ENCODE measurements at places on chromosomes 4 and X.
A peak's percentile ranks its signal among the peaks of the same experiment; 100 is the strongest.

DNA sequence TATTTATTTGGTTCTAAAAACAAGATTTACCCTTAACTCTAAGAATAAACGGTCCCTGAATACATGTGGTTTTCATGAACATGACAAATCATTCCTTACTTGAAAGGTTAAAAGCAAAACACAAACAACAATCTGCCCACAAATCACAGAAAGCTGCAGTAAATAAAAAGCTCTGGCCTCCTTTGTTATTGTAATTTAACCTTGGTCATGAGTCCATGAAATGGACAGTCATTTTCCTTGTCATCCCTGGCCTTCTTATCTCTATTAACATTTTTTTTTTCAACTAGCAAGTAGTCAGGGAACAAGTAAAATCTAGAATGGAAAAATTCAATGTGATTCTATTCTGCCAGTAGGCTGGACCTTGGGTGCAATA lies 92.7 kb downstream of the SCD5 start:
- no peak for DNase-seq

DNA sequence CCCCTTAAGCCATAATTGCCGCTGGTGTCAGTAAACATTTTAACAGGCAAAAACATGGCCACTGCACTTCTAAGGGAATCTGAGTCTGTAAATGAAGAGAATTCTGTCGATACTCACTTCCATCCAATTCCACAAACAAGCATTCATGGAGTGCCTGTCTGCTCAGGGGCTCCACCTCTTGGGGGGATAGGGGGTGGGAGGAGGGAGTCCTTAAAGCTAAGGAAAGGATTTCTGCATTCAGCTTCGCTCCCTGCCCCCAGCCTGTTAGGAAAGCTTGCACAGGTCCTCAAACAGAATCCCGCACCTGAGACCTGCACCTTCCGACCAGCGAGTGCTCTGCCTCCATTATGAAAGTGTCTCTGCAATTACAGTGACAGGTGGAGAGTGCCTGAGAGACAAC lies 130.2 kb upstream of the KIT start:
- no peak for DNase-seq

GRCh38 chrX:96433409-96434077 lies 251.1 kb upstream of the DIAPH2 start:
- no peak for DNase-seq

- peak; percentile 85 for DNase-seq
Observed at GRCh38 chr4:48127682-48128404, 6.2 kb downstream of the TXK start.

GRCh38 chr4:42627885-42628646 lies 28.8 kb downstream of the ATP8A1 start:
- no peak for DNase-seq

- no peak for DNase-seq
Observed at GRCh38 chrX:119518371-119518770, 46.8 kb downstream of the STEEP1 start.

DNA sequence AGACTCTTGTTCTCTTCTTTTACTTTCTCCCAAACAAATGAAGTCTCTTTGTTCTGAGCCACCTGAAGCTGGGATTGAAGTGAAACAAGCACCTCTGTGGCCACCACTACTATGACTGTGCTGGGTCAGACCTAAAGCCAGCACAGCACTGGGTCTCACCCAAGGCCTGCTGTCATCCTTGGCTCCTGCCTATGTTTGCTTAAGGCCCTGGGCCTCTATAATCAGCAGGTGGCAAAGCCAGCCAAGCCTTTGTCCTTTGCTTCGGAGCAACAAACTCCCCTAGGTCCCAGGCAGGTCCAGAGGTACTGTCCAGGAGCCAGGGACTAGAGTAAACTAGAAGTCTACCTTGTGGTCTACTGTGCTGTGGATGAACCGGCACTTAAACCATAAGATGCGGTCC lies 220.6 kb upstream of the ARSJ start:
- no peak for DNase-seq

DNA sequence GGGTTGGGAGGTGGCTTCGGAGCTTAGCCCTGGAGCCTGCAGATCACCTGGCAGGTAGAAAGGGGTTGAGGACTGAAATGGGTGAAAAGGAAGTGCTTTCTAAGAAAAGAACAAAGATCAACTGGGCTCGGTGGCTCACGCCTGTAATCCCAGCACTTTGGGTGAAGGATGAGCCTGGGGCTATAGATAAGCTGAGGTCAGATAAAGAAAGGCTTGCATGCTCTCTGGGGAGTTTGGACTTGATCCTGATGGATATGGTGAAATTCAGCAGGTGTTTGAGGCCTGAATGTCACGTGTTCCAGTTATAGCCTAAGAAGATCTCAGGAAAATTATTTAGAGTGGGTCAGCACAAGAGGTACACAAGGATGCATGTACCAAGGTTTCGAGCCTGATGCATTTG lies 40.8 kb downstream of the SLC34A2 start:
- no peak for DNase-seq

- peak; percentile 85 for DNase-seq
Observed at GRCh38 chr4:110005461-110006056, 92.9 kb downstream of the EGF start.

DNA sequence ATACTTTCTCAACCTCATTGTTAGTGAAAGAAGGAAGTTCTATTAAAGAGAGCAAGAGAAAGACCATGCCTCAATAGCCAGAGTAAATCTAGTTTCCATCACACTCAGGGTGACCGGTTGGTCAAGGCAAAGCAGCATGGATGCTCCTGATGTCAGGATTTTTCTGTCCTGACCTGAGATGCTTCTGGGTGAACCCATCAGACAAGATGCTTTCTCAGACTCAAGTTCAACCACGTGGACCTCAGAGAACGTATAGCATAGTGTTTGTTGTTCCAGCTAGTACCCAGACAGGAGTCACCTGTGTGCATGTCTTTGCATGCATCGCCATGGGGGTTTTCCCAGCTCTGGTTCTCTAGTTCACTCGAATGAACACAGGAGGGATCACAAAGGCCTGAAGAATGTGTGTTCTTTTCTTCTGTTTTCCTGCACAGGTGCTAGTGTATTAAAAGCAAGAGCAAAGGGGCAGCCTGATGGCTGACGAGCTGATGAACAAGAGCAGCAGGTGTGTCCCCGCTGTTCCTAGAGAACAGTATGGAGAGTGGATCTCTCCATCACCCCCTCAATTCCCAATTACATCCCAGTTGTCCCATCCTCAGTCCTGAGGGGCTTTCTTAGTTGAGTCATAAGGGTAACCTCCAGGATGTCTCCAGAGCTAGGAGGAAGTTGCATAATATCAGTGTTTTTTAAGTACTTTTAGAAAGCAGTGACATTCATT lies 110.5 kb upstream of the ENPP6 start:
- peak; percentile 99 for DNase-seq

DNA sequence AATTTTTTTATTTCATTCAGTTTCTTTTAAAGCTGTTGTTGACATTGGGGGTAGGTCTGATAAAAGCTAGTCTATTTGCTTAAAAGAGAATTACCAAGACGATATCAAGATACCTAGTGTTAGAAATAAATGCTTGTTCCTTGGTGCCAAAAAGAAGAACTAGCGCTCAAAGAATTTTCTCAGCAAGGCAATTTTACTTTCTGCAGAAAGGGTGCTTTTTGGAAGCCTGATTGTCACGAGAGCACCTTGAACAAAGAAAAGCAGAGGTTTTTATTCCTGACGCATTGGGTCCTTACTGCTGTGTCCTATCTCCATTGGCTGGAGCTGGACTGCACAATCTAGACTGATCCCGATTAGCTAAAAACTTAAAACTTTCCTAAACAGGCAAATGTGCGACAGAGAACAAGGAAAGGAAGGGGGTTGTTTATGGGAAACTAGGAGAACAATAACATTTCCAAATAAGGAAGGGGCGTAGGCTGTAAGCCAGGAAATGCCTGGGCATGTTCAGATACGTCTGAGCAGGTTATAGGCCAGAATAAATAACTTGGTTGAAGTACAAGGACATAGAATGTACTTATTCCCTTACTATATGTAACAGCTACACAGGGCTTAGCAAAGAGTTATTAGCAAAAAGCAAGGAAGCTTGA lies 50.3 kb upstream of the STPG2 start:
- DNase-seq = peak; percentile 44

DNA sequence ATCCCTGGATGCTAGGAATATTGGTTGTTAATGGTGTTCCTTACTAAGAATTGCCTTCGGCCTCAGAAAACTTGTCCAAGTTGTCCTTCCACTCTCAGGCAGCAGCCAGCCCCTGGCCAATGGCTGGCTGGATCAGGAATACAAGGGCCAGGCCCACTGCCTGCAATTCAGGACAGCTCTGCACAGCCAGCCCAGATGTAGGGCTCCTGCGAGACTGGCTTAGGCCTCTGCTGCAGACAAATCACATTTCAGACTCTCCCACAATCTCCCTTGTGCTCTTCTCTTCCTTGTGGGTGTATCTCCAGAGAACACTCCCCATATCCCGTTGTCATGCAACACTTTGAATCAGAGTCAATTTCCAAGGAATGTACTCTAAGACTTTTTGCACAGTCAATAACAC lies 747.6 kb upstream of the FTHL17 start:
- DNase-seq = no peak

GRCh38 chr4:108030332-108030731 lies 40.6 kb downstream of the HADH start:
- peak; percentile 77 for DNase-seq

GRCh38 chr4:39256436-39256835 lies 74.1 kb downstream of the WDR19 start:
- DNase-seq = no peak

DNA sequence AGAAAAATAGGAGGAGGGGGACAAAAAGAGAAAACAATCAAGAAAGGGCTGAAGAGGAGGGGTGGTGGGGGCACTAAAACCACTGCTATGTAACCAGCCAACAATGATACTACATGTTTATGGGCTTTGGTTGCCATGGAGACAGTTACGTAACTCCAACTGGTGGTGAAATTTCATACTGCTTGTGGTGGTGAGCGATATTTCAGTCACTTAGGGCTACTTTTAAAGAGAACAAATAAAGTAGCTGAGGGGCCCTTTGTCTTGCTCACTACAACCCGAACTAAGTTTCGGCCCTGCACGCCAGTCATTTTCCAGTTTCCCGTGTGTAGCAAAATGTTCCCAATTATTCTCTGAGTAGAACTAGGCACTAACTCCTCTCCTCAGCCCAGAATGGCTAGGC lies 275.2 kb upstream of the EDA2R start:
- DNase-seq = peak; percentile 24

DNA sequence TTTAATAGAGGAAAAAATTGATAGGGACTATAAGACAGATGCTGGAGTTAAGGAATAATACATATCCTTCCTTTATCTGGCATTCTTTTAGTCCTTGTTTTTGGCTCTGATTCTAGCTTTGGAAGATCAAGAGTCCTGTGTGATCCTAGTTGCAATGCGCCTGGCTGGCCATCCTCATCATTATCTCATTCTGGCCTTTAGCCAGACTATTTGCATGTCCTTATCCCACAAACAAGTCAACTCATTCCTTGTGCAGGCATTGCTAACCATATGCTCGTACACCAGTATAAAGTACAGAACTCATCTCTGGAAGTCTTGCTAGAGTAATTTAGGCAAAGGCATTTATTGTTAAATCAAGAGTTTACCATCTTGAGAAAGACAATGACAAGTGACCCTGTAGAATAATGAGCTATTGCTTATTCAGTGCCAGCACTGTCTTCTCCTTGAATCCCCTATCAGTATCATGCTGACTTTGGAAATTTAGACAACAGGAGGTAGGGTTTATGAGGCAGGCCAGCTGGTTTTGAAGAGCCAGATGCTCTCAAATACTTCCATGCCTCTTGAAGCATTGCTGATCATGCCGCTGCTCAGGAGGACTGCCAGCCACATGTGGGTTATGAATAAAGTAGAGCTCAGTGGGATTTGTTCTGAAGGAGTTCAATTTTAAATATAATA lies 1730.3 kb upstream of the TENM3 start:
- no peak for DNase-seq

- DNase-seq = no peak
Observed at GRCh38 chrX:41541386-41541785, 94.2 kb downstream of the NYX start.

DNA sequence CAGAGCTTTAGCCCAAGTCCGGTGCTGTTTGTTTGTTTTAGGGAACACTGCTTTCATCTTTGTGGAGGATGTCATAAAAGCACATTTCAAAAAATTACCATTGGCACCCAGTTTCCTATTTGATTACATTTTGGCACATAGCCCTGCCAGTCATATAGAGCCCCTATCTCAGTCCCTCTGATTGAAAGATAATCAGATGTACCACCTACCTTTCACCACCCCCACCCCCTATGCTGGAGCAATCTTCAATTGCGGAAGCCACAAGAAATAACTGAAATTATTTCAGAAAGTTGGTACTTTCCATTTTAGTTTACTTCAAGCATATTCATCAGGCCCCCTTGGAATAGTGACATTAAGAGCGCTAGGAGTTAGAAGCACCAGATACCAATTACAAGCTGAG lies 136.7 kb upstream of the RPL34 start:
- no peak for DNase-seq

GRCh38 chr4:114320126-114320525 lies 278.5 kb upstream of the UGT8 start:
- no peak for DNase-seq

DNA sequence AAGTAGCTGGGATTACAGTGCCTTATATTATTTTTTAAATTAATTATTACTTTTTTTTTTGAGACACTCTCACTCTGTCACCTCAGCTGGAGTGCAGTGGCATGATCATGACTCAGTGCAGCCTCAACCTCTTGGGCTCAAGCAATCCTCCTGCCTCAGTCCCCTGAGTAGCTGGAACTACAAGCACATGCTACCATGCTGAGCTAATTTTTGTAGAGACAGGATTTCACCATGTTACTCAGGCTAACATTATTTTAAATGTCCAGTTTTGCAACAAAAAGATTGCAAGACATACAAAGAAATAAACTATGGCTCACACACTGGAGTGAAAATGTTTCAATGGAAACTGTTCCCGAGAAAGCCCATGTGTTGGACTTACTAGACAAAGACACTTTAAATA lies 59.2 kb downstream of the MND1 start:
- DNase-seq = no peak

- DNase-seq = no peak
Observed at GRCh38 chr4:141309874-141310273, 89.2 kb downstream of the ZNF330 start.

DNA sequence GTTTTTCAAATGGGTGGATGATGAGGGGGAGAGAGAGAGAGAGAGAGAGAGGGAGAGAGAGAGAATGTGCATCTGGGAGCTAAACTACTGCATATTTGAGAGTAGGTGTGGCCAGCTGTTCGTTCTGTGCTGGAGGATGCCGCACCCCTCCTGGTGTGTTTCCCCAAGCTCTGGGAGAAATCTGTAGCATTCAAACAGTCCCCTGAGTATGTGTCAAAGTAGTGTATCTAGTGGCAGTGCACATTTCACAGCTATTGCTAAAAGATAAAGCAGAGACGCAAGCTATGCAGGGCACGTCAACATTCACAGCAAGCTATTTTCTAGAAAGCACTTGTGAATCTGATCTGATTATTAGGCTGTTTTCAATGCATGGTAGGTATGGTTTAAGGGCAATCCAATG lies 83.5 kb upstream of the LIMCH1 start:
- DNase-seq = no peak

DNA sequence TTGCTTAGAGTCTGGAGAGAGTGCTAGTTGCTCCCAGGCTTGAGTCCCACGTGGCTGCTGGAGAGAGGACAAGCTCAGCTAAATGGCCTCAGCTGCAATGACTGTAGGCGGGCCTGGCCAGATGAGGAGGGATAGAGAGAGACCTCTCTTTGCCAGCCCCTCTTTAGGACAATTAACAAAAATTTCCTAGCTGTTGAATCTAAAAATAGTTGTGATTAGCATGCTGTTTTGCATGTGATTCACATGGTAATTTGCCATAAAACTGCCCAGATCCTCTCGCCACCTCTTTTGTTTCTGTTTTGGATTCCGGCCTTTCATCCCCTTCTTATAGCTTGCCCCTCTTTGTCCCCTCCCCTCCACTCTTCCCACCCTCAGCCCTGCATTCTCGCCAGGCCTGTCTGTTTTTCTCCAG lies 28.9 kb upstream of the PRPS1 start:
- no peak for DNase-seq

- DNase-seq = peak; percentile 14
Observed at GRCh38 chrX:17154001-17154400, 207.5 kb downstream of the REPS2 start.

All from epithelial cell of esophagus (primary cell).